ACHN (cell line): ENCODE measurements at places on chromosomes 13 and 19.

- no peak for DNase-seq
These were observed 33.3 kb upstream of the OLFM2 start for GRCh38 chr19:9969688-9969975.

- no peak for DNase-seq
These were observed 8.1 kb downstream of the MRPL4 start for GRCh38 chr19:10260141-10260584.

DNA sequence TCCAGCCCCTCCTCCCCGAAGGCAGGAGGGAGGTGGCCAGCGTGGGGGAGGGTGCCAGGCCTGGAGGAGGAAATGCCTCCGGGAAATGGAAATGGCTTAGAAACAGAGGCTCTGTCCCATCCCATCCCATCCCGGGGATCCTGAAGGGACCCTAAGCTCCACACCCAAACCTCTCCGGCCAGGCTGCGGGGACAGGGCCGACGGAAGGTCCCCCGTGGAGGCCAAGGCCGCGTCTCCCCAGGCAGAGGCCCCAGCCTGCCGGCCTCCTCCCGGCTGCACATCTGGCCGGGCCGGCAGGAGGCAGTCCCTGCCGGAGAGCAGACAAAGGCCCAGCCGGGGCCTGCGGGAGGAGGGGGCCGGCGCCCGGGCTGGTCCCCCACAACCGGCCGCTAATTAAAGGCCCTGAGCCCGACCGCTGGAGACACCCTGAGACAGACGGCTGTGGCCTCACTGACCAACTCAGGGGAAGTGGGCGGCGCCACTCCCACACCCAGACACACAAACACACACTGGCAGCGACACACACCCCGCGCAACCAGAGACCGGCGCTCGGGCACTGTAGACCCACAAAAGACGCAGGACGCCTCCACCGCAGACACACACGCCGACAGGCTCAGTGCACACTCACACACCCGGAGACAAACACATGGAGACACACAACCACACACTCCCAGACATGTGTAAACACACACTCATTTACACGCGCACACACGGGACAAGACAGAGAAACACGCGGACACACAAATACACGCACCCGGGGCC lies 1.1 kb downstream of the ADAMTS10 start:
- no peak for DNase-seq

DNA sequence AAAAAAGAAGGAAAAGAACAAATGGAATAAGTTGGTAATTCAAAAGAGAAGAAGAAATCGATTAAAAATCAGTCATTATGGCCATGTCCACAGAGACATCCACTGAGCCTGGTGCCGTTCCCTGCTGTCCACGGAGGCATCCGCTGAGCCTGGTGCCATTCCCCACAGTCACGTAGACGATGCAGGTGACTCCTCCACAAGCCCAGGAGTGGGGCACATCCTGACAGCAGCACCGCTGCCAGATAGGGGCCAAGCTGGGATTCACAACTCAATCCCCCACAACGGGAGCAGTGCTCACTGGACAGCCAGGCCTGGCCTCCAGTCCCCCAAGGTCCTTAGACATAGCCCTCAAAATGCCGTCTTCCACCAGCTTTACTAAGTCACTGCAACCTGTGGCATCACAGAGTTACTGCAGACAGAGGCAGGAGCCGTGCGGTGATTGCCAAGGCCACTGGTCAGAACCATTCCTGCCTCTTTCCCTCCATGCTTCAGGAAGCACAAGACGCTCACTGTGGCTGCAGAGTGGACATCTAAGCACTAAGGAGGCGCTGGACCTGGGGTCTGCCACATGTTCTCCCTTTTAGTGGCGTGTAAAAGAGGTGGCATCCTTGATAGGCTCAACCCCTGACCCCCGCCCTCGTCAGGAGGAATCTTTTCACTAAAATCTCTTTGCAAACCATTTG lies 131.5 kb upstream of the SPACA7 start:
- DNase-seq: no peak

DNA sequence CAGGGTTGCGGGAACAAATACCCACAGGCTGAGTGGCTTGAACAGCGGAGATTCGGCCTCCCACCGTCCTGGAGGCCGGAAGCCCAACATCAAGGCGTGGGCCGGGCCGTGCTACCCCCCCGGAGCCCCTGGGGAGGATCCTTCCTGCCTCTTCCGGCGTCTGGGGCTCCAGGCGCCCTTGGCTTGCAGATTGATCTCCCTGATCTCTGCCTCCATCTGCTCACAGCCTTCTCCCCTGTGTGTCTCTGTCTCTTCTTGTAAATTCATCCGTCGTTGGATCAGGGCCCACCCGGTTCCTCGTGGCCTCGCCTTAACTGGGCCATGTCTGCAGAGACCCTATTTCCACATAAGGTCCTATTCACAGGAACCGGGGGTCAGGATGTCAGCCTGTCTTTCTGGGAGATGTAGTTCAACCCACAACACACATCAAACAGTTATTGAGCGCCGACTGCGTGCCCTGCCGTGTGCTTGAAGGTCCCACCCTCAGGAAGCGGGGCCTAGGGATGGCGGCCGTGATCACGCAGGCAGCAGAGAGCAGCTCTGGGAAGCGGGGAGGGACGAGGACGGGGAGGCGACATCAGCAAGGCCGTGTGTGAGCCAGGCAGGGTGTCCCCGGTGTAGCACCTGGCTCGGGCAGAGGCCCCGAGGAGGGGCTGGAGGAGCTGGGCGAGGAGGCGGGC lies 21.3 kb downstream of the HCN2 start:
- DNase-seq: no peak

GRCh38 chr13:35789335-35790165 lies 313.1 kb upstream of the MAB21L1 start:
- peak; percentile 49 for DNase-seq

- DNase-seq: no peak
These were observed 52.4 kb downstream of the ZIC5 start for GRCh38 chr13:99919132-99919531.

DNA sequence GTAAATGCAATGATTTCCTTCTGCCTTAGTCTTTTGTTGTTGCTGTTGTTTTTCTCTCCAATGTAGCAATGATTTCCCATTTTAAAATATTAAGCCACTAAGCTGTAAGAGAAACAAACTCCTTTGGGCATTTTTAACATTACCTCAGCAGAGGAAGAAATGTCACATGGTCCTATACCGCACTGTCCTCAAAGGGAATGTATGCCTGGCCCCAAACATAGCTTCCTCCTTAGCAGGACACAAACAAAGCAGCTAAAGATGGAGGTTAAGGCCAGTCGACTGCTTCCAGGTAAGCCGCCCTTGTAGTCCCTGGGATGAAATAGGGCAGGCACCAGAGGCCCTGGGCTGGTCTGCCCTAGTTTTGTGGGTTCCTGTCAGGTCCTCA lies 249.0 kb downstream of the TSHZ3 start:
- DNase-seq: no peak

- DNase-seq: no peak
These were observed 60.6 kb upstream of the NBEA start for GRCh38 chr13:34881494-34881893.

DNA sequence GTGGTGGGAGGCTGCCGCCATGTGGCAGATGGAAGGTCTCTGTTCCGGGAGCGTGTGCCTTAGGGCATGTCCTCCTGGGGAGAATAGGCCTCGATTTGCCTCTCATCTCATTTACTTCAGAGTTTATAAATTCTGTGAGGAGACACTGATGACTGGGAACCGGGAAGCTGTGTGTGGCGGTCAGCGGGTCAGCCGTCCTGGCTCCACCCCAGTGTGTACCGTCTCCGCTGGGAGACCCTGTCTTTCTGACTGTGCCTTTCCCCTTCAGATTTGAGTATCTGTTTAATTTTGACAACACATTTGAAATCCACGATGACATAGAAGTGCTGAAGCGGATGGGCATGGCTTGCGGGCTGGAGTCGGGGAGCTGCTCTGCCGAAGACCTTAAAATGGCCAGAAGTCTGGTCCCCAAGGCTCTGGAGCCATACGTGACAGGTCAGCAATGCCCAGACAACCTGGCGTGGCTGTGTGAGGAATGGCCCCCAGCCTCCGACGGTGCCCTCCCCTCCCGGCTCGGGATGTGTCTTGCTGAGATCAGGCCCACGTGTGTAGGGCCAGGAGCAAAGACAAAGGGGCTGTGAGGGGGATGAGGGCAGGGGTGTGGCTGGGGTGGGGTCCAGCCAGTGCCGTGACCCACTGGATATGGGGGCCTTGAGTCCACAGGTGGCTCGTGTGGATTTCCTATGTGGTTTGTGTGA lies 21.6 kb downstream of the ATP4B start:
- DNase-seq: no peak

GRCh38 chr13:24181991-24182702 lies 21.6 kb downstream of the SPATA13 start:
- no peak for DNase-seq

GRCh38 chr19:12864143-12864542 lies 17.1 kb downstream of the DNASE2 start:
- no peak for DNase-seq

DNA sequence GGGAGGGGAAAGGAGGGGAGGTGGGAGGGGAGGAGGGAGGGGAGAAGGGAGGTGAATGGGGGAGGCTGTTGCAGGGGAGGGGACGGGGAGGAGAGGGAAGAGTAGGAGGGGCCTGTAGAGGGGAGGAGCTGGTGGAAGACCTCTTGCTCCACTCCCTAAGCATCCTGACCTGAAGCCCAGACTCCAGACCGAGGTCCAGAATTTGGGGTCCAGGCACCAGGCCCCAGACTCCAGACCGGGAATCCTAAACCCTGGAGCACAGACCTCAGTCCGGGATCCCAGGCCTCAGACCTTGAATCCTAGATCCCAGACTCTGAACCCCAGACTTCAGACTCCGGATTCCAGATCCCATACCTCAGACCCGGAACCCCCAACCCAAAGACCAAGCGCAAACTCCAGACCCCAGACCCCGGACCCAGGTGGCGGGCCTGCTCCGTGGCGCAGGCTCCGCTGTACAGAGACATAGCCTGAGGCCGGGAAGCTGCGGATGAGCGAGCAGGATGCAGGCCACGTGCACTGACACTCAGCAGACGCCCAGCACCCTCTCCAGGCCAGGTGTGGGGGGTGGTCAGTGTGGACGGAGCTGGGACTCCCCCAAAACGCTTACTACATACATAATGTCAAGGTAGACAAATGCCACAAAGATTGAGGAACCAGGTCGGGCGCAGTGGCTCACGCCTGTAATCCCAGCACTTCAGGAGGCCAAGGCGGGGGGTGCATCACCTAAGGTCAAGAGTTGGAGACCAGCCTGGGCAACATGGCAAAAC lies 710 bp upstream of the BTBD2 start:
- DNase-seq: peak; percentile 76

DNA sequence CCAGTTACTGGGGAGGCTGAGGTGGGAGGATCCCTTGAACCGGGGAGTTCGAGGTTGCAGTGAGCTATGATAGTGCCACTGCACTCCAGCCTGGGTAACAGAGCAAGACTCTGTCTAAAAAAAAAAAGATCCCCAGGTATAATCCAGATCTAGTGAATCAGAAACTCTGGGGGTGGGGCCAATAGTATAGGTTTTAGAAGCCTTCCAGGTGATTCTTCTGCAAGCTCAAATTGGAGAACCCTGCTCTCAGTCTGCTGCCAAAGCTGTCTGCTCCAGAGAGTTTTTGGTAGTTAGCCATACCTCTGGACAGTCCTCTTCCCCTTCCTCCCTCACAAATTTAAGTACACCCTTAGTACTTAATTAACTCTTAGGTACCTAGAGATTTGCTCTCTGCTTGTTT lies 28.0 kb downstream of the SERP2 start:
- DNase-seq: no peak

GRCh38 chr19:1173845-1174809 lies at the start of gene SBNO2:
Gene SBNO2 (minus strand): TSS chr19:1174268. CDS start chr19:1154276, 19,992 bp downstream.
- DNase-seq: peak; percentile 83
